ENCODE measurements at places on chromosomes 5 and 9.

GRCh38 chr9:110126986-110127864, 80.7 kb downstream of the C9orf152 start:
- DNase-seq, result no peak

DNA sequence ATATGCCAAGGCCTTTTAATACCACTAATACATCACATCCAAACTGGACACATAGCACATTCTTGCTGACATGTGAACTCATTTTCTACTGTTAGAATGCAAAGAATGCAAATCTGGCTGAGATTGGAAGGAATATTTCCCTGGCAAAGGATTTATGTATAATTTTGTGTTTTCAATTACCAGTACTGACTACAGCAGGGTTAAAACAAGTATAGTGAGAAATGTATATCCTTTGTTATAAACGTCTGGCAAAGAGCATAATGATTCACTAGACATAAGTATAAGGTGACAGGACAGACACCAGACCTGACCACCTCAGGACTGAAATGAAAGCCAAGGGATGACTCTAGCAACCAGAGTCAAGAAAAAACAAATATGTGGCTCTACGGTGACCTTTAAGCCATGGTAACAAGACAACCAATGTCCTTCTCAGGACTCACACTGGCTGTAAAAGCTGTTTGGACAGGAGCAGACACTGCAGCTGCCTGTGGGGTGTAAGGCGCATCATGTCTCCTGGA, 95.0 kb downstream of the MRPS27 start:
- no peak for DNase-seq

- no peak for DNase-seq
Measured at GRCh38 chr5:2900360-2900759, 148.9 kb upstream of the IRX2 start.

GRCh38 chr9:93677641-93678136, 101.3 kb downstream of the PHF2 start:
- DNase-seq, result no peak

DNA sequence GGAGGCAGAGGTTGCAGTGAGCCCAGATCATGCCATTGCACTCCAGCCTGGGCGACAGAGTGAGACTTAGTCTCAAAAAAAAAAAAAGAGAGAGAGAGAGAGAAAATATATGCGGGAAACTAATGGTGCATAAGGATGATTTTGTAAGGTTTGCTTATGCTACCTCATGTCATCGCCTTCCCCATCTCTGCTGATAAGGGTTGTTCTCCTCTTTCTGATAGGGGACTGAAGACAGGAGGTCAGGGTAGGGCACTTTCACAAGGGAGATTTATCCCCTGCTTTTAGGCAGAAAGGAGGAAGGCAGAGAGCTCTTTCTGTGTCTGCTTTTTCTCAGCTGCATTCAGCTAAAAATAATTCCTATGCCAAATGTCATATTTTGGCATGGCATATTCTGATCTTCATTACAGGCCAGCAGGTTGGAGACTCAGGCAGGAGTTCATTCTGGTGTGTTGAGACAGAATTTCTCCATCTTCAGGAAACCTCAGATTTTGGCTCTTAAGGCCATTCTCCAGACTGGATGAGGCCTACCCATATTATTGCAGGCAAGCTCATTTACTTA, 220.2 kb downstream of the AUH start:
- no peak for DNase-seq

- DNase-seq, result no peak
Measured at GRCh38 chr5:135458921-135459331, 6.8 kb upstream of the TIFAB start.

DNA sequence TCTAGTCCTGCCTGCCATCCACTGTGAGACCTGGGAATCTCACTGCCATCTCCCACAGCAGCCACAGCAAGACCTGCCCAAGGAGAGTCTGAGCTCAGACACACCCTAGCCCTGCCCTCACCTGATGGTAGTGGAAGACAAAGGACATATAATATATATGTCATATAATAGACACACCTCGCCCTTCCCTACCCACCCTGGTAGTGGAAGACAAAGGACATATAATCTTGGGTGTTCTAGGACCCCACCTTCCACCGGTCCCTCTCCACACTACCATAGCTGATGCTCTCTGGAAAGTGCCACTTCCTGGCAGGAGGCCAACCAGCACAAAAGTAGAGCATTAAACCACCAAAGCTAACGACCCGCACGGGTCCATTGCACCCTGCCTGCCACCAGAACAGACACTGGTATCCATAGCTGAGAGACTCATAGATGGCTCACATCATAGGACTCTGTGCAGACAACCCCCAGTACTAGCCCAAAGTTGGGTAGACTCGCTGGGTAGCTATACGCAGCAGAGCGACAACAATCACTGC, 545.6 kb downstream of the CAAP1 start:
- no peak for DNase-seq

- DNase-seq, result no peak
Measured at GRCh38 chr5:125142458-125142857, 396.0 kb upstream of the ZNF608 start.

- DNase-seq, result no peak
Measured at GRCh38 chr9:120182011-120182410, 398.0 kb downstream of the CDK5RAP2 start.

GRCh38 chr5:16894236-16895057, 41.6 kb downstream of the MYO10 start:
- no peak for DNase-seq
